ENCODE measurements at places on chromosomes 16 and 17.

GRCh38 chr17:5027916-5028315, 7.3 kb downstream of the SLC52A1 start:
- DNase-seq, result no peak

- DNase-seq, result no peak
These were observed 16.2 kb upstream of the MTMR4 start for GRCh38 chr17:58530655-58531054.

DNA sequence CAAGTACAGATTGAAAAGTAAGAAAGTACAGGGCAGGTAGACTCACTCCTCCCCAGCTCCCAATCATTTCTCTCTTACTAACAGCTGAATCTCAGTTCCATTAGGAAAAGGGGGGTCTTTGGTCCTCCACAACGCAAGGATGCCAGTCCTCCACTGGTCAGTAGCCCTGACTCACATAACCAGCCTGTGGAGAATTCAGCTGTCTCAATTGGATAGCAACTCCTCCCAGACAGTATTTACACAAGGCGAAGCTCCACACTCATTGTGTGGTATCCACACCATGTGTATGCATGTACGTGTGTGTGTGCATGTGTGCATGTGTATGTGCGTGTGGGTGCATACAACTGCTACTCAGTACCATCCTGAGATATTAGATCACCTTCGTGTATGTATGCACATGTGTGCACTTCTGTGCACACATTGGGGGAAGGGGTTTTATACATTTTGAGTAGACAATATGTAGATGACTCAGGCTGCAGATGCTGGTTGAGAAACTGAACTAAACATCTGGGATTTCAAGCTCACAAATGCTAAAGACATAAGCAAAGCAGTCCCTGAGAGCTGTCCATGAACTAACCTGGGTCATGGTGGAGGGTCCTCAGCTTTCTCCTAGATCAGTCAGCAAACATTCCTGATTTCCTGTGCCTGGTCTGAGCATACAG, 240.1 kb downstream of the SLC39A11 start:
- no peak for DNase-seq

GRCh38 chr17:7982666-7983065, 19.7 kb upstream of the GUCY2D start:
- no peak for DNase-seq

DNA sequence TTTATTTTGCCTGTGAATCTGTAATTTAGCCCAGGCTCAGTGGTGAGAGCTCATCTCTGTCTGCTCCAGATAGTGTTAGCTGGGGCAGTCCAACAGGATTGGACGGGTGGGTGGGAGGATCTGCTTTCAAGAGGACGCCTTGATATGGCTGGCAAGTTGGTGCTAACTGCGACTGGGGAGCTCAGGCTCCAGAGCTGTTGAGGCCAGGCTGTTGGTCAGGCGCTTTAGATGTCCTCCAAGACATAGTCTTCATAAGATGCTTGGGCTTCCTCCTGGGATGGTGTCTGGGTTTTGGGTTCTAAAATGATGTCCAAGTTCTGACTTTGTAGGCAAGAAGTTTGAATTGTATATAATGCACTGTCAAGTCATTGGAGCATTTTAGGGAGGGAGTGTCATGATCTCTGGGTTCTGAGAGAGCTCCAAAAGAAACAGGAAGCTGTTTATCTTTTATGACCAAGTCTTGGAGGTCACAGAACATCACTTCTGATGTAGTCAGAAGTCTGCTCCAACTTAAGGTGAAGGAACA, 12.8 kb upstream of the PCTP start:
- DNase-seq, result no peak

DNA sequence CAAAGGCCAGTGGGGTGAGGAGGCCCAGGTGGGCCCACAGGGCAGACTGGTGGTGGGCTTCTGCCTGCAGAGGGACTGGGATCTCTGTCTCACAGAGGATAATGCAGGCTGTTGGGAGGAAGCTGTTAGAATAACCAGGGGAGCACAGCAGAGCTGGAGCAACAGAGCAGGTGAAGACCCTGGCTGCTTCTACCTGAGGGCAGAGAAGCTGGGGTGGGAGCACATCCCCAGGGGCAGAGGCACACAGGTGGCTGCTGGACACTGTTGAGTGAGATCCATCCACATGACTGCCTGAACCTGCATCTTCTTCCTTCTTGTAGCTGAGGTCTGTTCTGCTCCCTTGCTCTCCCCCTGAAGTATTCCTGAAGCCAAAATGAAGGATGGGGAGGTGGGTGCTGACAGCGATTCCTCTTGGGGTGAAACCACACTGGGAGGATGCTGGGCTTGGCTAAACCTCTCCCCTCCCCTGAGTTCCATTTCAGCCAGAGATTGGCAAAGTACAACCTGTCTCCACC, 1725.0 kb downstream of the TP53TG3F start:
- DNase-seq, result no peak

GRCh38 chr17:44067545-44067940, 1.1 kb upstream of the LSM12 start:
- no peak for DNase-seq

GRCh38 chr17:40177275-40177874, at the start of gene RAPGEFL1:
RAPGEFL1 (plus strand) TSS chr17:40177470; CDS start chr17:40177862, 392 bp downstream.
- peak; percentile 77 for DNase-seq

Measured in stimulated activated CD8-positive, alpha-beta memory T cell treated with anti-CD3 and anti-CD28 coated beads, Interleukin-7, amount 100 ng/mL, for 24 hours (primary cell).